Stimulated activated CD8-positive, alpha-beta memory T cell treated with anti-CD3 and anti-CD28 coated beads, Interleukin-4, amount 100 ng/mL, for 1 hour (primary cell): ENCODE measurements at places on chromosomes 5 and 9.

GRCh38 chr5:155106221-155106620 lies 92.7 kb downstream of the KIF4B start:
- DNase-seq: no peak

DNA sequence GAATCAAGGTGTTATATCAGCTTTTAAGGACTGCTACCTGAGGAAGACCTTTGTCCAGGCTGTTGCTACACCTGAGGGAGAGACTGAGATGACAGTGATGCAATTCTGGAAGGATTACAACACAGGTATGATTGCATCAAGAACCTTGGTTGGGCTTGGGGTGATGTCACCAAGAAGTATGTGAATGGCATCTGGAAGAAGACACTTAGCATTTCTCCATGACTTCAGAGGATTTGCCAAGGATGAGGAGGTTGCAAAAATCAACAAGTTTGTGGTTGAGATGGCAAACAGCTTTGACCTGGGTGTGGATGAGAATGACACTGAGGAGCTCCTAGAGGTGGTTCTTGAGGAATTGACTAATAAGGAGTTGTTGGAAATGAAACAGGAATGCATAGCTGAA lies 67.9 kb upstream of the PANK3 start:
- no peak for DNase-seq

DNA sequence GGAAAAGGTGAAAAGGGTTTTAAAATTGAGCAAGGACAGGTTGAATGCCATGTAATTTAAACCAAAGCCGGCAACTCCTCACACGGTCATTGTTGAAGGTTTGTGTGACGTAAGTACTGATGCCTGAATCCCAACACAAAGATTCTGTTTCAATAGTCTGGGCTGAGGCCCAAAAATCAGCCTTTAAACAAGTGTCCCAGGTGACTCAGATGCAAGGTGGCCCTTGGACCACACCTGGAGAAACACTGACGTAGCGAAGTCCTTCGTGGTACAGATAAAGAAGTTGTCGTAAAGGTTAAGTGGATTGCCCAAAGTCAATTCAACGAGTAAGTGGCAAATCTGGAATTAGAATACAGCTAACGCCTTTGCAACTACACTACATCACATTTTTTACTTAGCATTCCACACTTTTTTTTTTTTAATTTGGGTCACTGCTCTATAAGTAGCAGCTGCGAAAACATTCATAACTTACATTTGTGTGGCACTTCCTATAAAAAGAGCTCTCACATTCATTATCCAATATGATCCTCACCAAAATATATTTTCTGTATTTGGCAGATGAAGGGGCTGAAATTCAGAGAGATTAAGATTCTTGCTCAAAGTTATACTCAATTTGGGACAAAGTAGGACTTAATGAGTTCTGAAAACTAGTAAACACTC lies 111.3 kb downstream of the LPAR1 start:
- no peak for DNase-seq

DNA sequence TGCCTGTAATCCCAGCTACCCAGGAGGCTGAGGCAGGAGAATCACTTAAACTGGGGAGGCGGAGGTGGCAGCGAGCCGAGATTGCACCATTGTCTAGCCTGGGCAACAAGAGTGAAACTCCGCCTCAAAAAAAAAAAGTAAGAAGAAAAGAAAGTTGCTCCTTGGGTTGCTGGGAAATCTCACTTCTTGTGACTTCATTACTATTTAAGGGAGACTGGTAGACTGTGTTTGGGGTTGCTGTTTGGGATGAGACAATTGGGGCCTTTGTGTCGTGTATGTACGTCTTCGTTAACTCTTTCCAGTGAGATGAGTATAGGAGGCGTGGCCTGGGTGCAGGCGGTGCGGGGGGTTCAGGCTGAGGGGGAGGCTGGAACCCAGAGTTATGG lies 11.6 kb downstream of the NDST1 start:
- no peak for DNase-seq

GRCh38 chr5:180133060-180133459 lies 61.5 kb upstream of the RNF130 start:
- no peak for DNase-seq
